ENCODE measurements at places on chromosomes 6 and 20.

DNA sequence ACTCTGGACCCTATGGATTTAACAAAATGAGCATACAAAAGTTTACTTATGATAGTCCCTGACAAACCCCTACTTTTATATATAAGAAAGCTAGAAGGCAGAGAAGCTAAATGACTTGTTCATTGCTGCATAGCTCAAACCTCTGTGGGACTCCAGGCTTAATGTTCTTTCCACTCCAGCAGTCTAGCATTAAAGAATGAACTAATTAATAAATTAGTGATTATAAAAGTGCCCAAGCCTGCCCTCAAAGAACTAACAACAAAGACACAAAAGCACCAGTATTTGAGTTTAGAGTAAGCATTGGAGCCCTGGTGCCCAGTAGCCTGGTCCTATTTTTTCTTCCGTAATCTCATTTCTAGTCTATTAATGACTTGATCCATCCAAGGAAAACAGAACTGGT lies 59.9 kb downstream of the LAMA4 start:
- no peak for DNase-seq

DNA sequence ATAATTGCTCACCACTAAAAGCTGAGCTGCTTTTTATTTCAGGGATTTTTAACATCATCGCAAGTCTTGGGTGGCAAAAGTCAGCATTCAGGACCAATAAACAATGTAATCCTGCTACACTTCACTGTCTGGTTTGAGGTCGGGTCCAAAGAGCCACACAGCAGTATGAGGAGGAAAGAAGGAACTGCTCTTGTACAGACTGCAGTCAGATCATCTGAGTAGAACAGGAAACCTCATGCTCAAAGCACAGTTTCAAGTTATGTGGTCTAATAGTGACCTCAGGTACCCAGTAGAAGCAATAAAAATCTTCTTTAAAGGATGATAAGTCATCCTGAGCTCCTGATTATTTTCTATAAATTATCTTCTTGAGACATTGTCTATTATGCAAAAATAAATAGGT lies 211.4 kb downstream of the FUT9 start:
- DNase-seq, result no peak

- DNase-seq, result no peak
Observed at GRCh38 chr20:46108435-46108841, 9.7 kb upstream of the CD40 start.

DNA sequence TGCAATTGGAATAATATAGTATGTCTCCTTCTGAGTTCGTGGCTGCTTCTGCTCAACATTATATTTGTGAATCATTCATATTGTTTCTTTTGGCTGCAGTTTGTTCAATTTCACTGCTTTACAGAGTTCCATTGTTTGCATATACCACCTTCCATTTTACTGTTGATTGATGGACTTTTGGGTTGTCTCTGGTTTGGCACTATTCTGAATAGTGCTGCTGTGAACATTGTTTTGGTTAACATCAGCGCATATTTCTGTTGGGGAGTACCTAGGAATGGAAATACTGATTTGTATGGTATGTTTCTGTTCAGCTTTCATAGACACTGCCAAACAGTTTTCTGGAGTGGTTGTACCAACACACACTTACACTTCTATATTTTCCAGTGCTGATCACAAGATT lies 46.9 kb downstream of the UST start:
- no peak for DNase-seq

- DNase-seq, result no peak
Observed at GRCh38 chr6:84086545-84087429, 53.2 kb downstream of the MRAP2 start.

DNA sequence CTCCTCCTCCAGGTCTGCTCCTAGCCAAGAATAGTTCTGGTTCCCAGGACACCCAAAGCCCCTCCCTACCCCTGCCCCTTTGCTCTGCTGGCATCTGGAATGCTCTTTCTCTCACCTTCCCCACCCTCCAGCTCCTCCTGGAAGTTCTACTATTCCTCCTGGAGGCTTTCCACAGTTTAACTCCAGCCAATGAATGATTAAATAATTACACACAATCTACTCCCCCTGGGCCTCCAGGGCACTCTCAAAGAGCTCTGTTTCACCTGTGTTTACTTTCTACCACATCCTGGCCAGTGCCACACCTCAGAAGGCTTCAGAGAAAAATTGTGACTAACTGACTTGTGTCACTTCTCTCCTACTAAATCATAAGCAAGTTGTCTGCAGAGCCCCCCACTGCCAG lies 36.2 kb downstream of the GCM1 start:
- no peak for DNase-seq

DNA sequence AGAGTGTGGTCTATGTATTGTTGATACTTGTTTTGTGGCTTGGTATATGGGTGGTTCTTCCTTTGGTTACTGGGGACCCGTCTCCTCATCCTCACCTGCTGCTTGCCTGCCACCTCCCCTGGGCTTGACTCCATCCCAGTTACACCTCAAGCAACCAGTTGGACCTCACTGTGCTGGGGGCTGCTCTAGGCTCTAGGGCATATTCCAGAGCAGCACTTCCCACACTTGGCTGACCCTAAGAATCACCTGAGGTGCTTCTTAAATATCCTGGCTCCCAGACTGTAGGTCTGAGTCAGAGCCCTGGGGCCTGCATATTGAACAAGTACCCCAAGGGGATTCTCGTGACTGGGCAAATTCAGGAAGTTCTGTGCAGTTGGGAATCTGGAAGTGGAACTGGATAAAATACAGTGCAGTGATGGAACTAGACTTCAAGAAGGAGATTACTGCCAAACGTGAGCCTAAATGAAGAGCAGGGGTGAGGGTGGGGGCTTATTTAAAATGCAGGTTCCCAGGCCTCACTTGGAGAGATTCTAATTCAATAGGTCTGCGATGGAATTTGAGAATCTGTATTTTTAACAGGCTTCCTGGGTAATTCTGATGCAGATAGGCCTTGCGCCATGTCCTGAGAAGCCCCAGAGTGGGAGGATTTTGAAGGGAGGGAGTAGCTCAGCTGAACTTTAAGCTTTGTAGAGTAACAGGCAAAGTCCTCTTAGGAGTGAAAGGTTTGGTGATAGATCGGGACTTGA lies 7.6 kb downstream of the SPATS1 start:
- no peak for DNase-seq

DNA sequence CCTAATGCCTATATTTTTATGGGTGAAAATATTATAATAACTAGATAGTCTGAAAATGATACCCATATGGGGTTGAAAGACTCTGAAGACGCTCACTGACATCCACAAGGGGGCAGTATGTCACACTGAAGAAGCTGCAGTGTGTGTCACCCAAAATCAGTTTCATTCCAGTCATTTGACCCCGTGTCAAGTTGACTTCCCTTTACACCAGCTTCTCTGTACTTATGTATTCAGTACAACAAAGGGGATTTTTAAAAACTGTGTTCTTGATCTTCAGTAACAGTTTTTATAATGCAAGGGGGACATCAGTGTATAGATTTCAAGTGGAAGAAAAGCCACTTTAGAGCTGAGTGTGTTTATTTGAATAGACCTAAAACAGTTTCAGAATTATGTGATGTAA lies 19.3 kb downstream of the FAXC start:
- DNase-seq, result peak; percentile 31

- no peak for DNase-seq
Observed at GRCh38 chr20:46767127-46767761, 57.8 kb downstream of the SLC2A10 start.

- DNase-seq, result no peak
Observed at GRCh38 chr20:45258259-45258658, 3.9 kb upstream of the SLPI start.

DNA sequence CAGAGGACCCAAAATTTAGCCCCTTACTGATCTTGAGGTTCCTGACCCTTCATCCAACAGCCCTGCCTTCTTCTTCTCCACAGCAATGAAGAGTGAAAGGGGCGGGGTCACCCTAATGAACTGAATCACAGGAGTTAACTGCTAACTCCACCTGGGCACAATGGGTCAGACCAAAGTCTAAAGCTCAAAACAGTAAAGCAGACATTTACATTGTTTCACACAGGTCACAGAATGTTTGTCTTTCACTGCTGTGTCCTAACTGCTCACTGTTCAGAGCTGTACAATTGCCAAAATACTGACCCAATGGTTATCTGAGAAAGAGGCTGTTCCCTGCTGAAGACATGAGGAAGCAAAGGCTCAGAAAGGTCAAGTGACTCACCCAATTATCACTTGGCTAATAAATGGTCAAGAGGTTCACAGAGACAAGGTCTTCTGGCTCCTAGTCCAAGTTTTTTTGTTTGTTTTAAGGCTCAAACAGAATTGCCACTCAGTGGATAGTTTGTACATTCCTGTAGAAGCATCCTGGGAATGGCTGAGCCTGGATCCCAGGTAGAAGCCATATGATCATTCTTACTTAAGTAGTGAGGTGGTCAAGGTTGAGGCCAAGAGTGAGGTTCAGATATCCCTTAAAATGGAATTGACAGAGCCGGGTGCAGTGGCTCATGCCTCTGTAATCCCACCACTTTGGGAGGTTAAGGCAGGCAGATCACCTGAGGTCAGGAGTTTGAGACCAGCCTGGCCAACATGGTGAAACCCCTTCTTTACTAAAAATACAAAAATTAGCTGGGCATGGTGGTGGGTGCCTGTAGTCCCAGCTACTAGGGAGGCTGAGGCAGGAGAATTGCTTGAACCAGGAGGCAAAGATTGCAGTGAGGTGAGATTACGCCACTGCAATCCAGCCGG lies 35.1 kb upstream of the FAM83C start:
- DNase-seq, result no peak

DNA sequence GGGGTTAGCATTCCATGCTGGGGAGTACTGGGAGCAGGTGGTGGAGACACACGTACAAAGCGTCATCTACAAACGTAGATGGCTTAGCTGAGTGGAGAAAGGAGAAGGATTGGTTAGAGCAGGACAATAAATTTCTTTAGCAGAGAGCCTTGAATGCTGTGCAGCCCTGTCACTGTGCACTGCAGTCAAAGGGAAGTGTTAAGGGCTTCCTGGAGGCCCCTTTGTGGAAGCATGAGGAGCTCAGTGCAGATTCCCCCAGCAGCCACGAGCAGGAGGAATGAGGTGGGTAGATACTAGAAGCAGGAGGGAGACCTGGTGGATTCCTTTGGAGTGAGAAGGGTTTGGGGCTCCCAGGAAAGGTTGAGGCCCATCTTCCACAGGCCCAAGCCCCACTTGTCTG lies 6.1 kb upstream of the TREML4 start:
- DNase-seq, result no peak

- no peak for DNase-seq
Observed at GRCh38 chr6:19424853-19425252, 412.3 kb upstream of the ID4 start.

GRCh38 chr6:166157930-166158617 lies 9.6 kb downstream of the TBXT start:
- DNase-seq, result no peak

- DNase-seq, result no peak
Observed at GRCh38 chr6:17705428-17705777, 1.3 kb downstream of the NUP153 start.

GRCh38 chr6:42532038-42532669 lies 31.7 kb upstream of the UBR2 start:
- DNase-seq, result no peak

DNA sequence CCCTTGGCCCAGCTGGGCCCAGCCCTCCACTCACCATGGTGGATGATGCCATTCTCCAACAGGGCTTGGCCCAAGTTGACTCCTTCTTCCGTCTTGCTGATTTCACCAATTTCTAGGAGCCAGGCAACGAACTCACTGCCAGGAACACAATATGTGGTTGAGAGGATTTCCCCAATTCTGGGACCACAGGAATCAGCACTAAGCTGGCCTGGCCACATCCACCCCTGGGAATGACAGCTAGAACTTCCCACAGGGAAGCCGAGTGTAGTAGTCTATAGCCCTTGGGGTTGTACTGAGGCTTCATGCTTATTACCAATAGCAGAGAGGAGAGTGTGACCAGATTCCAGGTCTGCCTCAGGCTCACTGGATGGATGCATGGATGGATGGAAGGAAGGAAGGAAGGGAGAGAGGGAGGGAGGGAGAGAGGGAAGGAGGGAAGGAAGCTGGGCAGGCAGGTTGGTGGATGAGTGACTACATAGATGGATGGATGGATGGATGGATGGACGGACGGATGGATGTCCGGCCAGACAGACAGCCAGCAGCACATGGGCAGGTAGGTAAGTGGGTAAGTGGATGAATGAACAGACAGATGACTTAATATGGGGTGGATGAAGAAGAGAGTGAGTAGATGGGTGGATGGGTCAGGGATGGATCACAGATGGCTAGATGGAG lies 146.5 kb downstream of the PREX1 start:
- DNase-seq, result no peak

DNA sequence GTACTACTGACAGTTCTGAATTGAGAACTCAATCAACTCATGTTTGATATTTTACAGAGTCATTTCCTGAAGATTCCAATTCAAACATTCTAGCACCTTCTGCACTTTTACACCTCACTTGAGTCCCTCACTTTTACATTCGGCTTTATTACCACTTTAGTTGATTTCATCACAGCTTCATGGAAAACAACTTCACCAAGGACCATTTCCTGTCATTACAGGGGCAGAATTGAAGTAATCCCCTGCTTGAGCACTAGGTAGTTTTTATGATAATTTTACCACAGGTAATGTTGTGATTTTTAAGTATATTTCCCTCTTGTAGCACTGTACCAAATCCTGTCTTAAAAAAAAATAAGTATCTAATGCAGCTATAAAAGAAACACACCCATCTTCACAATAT lies 312.9 kb downstream of the BTBD9 start:
- DNase-seq, result no peak

- no peak for DNase-seq
Observed at GRCh38 chr20:57678340-57678739, 31.5 kb downstream of the PMEPA1 start.

DNA sequence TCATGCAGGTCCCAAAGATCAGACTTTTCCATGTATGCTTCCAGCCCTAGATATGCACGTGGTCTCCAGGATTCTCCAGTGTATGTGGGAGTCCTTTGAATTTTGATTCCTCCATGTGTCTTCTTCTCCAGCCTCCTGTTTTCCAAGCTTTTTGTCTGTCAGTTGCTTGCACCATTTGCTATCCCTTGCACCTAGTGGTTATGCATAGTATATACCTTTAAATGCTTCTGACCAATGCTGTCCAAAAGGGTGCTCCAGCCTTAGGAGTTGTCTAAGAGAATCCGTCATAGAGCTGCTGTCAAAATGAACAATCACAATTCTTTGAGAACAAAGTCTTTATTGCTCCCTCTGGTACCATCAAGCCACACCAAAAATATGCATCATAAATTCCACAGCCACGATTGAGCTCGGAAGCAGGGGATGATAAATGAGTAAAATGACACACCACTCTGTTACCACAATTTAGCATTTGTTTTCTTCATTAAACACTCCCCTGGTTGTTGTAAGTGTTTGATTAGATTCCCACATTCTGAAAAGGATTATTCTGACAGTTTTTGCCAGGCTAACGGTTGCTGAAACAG lies 706.2 kb upstream of the GJE1 start:
- no peak for DNase-seq

DNA sequence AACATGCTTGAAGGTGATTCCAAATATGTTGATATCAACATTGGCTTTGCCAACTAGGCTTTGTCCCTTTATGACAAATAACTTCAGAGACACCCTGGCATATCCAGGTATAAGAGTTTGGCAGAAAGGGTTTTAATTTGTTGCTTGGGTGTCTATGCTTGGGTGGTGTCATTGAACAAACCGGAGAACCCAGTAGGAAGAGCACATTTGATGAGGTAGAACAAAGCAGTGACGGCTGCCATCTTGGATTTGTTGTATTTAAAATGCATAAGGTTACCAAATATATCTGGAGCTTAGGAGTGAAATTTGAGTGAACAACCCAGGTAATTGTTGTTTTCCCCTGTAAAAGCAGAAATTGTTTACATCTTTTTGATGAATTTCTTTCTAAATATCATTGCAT lies 503.7 kb upstream of the JARID2 start:
- no peak for DNase-seq
